ENCODE measurements at places on chromosomes 16 and 17.

DNA sequence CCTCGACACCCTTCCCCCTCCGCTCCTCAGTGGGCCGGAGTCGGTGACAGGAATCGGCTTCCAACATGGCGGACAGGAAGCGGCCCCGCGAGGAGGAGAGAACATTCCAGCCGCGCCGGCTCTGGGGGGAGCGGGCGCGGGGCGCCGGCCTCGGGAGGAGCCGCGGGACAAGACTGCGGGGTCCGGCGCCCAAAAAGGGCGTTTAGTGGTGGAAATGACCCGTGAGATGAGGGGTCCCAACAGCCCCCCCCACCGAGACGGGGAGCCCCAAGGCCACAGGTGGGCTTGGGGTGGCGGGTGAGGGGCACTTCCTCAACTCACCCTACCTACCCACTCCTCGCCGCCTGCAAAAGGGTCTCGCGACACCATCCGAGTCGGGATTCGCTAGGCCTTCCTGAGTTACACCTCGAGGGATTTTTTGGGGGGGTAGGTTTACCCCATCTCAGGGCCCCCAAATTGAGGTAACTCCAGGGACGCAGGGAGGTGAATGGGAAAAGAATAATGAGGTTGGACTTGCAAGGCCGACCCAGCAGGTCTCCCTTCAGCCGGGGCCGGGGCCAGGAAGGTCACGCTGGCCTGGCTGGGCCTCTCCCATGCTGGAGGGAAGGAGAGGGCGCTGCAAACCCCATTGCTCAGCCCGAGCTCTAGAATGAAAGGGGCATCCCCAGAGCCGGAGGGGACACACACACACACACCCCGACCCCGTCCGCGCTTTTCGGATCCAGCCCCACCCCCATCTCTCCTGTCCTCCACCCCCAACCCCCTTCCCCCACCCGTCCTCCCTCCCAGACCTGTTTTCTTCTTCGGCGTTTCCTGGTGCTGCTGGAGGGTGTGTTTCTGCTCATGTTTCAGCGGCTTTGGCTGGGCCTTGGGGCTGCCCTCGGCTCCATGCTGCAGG, 707 bp downstream of the NUFIP2 start:
- no peak for DNase-seq

GRCh38 chr16:1042866-1043265, 29.7 kb upstream of the SSTR5 start:
- DNase-seq = no peak

DNA sequence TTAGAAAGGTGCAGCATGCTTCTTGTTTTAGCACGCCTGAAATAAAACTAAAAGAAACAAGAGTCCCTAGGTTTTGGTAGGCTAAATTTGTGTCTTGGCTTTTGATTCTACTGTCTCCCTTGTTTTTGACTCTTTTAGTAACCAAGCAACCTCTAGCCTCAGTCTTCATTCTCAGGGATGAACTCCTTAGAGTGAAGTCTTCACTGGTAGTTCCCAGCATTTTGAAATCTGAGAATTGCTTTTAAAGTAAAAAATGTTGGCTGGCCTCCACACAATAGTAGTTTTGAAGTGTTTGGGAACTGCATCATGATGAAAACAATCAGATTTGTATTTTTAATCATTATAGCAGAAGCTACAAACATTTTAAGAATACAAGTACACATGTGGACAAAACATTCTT, 6.1 kb upstream of the CDR2 start:
- DNase-seq = no peak

- no peak for DNase-seq
Measured at GRCh38 chr17:7352910-7353635, 1.1 kb downstream of the KCTD11 start.

DNA sequence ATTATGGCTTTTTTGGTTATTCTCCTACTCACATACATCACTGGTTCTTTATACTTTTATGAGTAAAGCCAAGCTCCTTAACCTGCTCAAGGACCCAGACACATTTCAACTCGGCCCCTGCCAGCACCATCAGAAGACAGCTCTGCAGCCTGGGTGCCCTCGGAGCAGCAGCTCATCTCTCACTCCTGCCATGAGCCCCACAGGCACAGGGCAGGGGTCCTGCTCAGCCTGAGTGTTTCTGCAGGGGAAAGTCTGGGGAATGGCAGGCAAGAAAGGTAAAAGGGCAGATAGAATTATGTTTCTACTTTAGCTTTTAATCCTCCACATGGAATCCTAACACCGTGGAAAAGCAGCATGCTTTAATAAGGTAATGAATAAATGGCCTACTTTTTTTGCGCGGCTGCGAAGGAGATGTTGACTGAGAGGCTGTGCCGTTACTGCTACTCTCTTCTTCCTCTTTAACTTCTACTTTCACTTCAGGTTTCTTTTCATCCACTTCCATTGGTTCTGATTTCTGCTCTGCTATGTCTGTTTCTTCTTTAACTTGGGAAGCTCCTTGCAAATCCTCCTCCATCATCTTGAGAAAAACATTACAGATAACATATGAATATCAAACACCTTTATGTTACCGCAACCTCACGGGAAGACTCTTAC, 50.1 kb upstream of the TRAP1 start:
- no peak for DNase-seq
